ENCODE measurements at places on chromosomes 13 and 19.
A peak's percentile ranks its signal among the peaks of the same experiment; 100 is the strongest.

DNA sequence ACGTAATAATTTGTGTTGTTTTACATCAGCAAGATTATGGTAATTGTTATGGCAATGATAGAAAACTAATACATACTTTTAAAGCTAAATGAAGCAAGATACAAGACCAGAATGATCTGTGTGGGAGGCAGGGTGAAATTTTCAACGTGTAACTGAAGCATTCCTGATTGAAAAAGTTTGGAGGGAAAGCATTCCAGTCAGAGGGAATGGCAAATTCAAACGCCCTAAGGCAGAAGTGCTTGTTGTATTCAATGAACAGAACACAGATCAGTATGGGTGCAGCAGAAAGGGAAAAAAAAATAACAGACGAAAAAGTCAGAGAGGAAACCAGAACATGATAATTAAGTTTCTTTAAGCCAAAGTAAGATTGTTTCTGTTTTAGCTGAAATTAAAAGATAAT lies 928.5 kb upstream of the SLITRK1 start:
- DNase-seq = no peak

GRCh38 chr13:31908696-31909411 lies 122.7 kb upstream of the FRY start:
- DNase-seq = no peak

DNA sequence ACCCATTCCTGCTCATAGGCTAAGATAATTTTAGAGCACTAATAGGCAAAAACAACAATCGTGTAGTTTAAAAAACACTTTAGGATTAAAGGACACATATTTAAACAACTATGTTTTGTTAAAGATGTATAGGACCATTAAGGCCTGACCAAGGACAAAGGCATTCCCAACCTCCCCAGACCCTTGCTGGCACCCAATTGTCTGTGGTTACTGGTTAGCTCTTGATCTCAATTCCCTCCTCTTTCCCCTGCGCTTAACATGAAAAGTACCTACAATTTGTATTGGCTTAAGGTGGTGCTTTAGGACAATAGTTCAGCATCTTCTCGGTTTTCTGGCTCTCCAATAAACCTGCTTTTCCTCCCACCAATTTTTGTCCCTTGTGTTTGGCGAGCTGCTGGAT lies 51.0 kb downstream of the TEX26 start:
- no peak for DNase-seq

DNA sequence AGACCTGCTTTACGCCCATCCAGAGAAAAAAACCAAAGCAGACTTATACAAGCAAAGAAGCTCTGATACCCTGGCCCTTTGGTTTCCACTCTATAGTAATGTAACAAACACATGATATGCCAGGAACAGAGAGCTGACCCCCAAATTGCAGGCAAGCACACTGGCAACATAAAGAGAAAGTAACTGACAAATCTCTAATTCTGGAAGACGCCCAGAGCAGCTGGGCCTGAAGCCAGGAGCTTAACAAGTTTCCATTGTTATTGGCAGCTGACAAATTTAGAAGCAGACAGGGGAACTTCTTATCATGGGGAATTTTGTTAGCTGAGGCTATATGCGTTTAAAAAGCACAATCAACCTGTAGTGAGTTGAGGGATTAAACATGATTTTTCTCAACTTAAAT lies 158.0 kb downstream of the DLEU7 start:
- DNase-seq = no peak

DNA sequence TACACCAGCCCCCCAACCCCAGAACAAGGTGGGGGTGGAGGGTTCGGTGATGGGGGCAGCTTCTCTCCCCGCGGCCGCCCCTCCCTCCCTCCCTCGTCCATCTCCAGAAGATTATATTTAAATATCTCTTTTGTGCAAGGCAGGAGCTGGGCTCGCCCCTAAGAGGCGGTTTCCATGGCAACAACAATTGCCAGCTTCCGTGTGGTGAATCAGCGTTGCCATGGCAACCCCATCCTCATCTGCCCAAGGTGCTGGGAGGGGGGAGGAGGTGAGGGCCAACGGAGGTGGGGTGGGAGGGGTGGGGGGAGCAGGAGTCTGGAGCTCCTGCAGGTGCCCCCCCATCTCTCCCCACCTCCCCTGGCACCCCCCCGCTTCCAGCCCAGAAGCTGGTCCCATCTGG lies 46.4 kb downstream of the CELF5 start:
- peak; percentile 36 for DNase-seq

DNA sequence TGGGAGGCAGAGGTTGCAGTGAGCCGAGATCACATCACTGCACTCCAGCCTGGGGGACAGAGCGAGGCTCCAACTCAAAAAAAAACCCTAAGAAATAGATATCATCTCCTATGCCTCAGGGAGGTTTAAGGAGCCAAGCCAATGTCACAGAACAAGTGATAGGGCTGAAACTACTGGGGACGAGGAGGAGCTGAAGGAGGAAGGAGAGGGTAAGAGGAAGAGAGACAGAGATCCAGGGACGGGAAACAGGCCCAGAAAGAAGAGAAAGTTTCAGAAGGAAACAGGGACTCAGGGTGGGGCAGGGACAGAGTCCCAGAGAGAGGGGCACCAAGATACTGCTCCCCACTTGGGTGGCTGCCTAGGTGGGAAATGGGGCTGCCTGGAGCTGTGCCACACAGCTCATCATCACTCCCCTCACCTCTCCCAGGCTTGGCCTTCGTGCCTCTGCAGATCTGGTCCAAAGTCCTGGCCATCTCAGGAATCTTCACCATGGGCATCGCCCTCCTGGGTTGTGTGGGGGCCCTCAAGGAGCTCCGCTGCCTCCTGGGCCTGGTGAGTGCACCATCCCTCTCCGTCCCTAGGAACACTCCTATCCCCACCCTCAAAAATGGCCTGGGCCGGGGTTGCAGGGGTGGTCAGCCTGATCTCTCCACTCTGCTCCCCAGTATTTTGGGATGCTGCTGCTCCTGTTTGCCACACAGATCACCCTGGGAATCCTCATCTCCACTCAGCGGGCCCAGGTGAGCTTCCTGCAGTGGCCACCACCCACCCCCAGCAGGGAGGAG lies 1.5 kb downstream of the CD37 start:
- DNase-seq = no peak
